Right ventricle myocardium superior (tissue), 1 donor: ENCODE measurements at places on chromosomes 12 and 14. TPM values are rescaled to one million over a fixed set of nuclear protein-coding genes. Genes with fewer than 3 reads are reported as not detected.

Gene RNASE2
- total RNA-seq, result 2.5 TPM

Gene TSPAN9
- total RNA-seq, result 156 TPM

Gene IKZF4
- 7.0 TPM for total RNA-seq

Gene TESPA1
- total RNA-seq, result 0.59 TPM

Gene PDE3A
- total RNA-seq, result 153 TPM

Gene IQSEC3
- total RNA-seq, result 1.5 TPM

Gene FANCM
- total RNA-seq, result 2.9 TPM

Gene CCDC177
- total RNA-seq, result not detected

Gene RNFT2
- 0.62 TPM for total RNA-seq

Gene GYS2
- not detected for total RNA-seq

Gene BEGAIN
- 0.46 TPM for total RNA-seq

Gene C12orf54
- total RNA-seq, result not detected

Gene PIWIL1
- not detected for total RNA-seq

Gene SIX4
- 1.6 TPM for total RNA-seq

Gene TTC9
- 0.91 TPM for total RNA-seq

Gene GPR162
- 4.4 TPM for total RNA-seq

Gene ZDHHC22
- total RNA-seq, result not detected

Gene RPL36AL
- 112 TPM for total RNA-seq

Gene TAS2R20
- total RNA-seq, result 0.43 TPM

Gene OTUB2
- 0.56 TPM for total RNA-seq

Gene PAX9
- total RNA-seq, result not detected

Gene SMCO2
- total RNA-seq, result not detected

Gene CCDC38
- total RNA-seq, result 0.08 TPM

Gene SDR9C7
- not detected for total RNA-seq
